ENCODE measurements at places on chromosomes 7 and 10. TPM values are rescaled to one million over a fixed set of nuclear protein-coding genes. Genes with fewer than 3 reads are reported as not detected.
A peak's percentile ranks its signal among the peaks of the same experiment; 100 is the strongest.

- DNase-seq: peak; percentile 83
These were observed 129.4 kb downstream of the WDR11 start for GRCh38 chr10:120980279-120981255.

GRCh38 chr10:17904564-17904963 is 47.2 kb upstream of the SLC39A12 start:
- DNase-seq: no peak

- DNase-seq: peak; percentile 93
These were observed at the start of gene UBE2D4 for GRCh38 chr7:43925984-43926797. TSS of gene UBE2D4 (plus strand) at chr7:43926436. CDS start at chr7:43926533, 97 bp downstream.

AS3MT gene
- polyA plus RNA-seq: 16.8 TPM

DNA sequence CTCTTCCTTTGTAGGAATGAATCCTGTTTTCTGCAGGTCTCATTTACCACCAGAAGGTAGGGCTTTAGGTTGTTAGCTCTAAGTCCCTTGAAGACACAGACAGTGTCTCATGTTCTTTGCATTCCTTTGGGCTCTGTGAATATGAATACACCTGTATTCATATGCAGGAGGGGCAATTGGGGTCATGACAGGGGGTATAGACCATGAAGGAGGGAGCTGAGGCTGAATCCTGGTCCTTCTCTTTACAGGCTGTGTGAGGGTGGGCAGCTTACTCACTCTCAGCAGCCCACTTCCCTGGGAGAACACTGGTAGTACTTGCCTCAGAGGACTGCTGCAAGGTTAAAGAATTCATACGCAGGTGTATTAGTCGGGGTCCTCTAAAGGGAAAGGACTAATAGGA is 267.2 kb upstream of the MGMT start:
- no peak for DNase-seq

CRHR2 gene
- polyA plus RNA-seq: 0.49 TPM

DNA sequence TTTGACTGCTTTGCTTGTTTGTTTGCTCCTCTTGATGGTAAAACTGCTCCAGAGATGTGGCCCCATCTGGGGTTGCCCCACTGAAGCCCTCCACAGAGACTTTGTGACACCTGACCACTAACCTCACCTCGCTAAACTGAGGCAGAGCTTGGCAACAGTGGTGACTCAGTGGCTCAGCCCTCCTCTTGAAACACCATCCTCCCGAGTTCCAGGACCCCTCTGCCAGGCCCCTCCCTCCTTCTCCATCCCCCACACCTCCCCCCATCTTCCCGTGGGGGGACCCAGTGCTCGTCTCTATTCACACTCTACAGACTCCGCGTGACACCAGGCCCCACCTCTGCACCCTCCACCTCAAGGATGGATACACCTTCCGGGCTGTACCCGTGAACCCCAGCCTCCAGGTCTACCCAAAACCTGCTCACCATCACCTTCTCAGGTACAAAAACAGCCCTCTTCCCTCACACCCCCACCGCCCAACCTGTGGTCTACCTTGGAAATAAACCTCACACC is 19.0 kb upstream of the RET start:
- DNase-seq: no peak

GRCh38 chr10:129940617-129941198 is 23.4 kb downstream of the EBF3 start:
- DNase-seq: no peak

DNA sequence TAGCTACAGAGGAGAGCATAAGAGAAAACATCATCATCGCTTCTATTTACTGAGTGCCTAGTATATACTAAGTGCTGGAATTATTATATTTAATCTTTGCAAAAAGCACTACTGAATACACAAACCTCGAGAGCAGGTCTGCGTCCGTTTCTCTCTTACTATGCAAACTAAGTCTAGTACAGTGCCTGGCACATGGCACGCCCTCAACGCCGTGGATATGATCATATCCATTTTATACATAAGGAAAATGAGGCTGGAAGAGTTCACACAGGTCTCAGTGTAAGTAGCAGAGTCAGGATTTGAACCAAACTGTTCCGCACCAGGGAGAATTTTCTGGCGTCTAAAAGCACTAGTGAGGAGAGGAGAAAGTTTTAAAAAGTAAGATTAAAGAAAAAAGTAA is 17.6 kb downstream of the MXI1 start:
- DNase-seq: no peak

GRCh38 chr10:3217853-3218252 is 45.3 kb upstream of the PITRM1 start:
- no peak for DNase-seq

UBE3C gene
- polyA plus RNA-seq: 34.7 TPM

- DNase-seq: no peak
These were observed 6.3 kb upstream of the RHOBTB1 start for GRCh38 chr10:60950300-60950699.

PRLHR gene
- not detected for polyA plus RNA-seq

DNA sequence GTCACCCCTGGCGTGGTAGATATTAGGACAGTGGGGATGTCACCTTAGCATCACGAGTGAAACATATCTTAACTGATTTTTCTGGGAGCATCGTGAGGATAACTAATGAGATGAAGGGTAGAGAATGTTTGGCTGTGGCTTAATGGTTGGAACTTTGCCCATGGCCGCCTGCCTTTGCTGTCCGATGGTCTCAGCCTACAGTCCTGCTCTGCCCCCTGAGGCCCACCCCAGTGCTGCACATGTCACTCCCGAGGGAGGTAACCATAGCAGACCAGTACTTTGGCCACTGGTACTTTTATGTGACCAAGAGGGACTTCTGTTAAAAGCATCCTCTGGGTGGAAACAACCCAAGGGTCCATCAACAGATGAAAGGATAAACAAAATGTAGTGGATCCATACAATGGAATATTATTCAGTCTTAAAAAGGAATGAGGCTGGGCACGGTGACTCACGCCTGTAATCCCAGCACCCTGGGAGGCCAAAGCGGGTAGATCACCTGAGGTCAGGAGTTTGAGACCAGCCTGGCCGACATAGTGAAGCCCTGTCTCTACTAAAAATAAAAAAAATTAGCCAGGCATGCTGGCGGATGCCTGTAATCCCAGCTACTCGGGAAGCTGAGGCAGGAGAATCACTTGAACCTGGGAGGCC is 58.4 kb downstream of the TACR2 start:
- DNase-seq: no peak

GRCh38 chr7:28570970-28571288 is 158.6 kb downstream of the CREB5 start:
- no peak for DNase-seq

DNA sequence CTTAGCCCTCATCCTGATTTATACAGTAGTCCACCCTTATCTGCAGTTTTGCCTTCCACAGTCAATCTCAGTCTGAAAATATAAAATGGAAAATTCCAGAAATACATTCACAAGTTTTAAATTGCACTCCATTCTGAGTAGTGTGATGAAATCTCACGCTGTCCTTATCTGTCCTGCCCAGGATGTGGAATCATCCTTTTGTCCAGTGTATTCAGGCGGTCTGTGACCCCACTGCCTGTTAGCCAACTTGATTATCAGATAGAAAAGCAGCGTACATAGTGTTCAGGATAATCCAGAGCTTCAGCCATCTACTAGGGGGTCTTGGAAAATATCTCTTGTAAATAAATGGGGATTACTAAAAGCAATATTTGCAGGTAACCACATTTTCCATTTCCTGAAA is 146.3 kb downstream of the MALRD1 start:
- no peak for DNase-seq

H2AZ2 gene
- polyA plus RNA-seq: 302 TPM
